ENCODE measurements at places on chromosomes 6 and 20.

DNA sequence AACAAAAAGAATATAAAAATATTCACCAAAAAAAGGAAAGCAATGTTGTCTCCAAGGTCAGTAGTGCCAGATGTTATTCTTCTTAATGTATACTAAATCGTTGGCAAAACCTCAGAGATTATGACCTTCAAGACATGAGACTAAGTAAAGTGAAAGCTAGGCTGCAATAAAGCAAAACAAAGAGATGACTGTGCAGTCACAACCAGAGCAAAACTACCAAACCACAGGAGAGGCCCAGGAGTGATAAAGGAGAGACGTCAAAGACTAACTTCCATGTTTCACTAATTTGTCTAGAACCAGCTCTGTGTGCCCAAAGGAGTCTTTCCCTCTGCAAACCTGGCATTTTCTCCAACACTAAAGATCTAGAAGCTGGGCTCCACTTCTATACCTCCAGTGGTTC lies 155.9 kb upstream of the POU3F2 start:
- DNase-seq, result no peak

DNA sequence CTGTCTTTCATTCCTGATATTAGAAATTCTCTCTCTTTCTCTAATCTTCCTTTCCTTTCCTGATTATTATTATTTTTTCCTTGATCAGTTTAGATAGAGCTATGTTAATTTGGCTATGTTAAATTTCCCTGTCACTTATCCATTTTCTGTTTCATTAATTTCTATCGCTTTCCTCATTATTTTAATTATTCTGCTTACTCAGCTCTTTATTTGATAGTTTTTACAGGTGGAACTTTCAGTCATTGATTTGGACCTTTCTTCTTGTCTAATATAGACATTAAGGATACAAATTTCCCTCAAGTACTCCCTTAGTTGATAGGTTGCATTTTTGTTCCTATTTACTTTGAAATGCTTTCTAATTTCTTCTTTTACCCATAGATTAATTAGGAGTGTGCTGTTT lies 442.3 kb downstream of the CDH26 start:
- DNase-seq, result no peak

DNA sequence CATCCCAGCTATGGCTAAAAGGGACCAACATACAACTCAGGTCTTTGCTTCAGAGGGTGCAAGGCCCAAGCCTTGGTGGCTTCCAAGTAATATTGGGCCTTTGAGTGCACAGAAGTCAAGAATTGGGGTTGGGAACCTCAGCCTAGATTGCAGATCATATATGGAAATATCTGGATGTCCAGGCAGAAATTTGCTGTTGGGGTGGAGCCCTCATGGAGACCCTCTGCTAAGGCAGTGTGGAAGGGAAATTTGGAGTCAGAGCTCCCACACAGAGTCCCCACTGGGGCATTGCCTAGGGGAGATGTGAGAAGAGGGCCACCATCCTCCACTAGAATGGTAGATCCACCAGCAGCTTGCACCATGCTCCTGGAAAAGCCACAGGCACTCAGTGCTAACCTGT lies 123.5 kb downstream of the PRL start:
- no peak for DNase-seq

- DNase-seq, result no peak
Observed at GRCh38 chr6:28393912-28394662, 5.5 kb downstream of the ZSCAN12 start.

GRCh38 chr20:25148181-25148981 lies 47.1 kb upstream of the ENTPD6 start:
- DNase-seq, result peak; percentile 79

DNA sequence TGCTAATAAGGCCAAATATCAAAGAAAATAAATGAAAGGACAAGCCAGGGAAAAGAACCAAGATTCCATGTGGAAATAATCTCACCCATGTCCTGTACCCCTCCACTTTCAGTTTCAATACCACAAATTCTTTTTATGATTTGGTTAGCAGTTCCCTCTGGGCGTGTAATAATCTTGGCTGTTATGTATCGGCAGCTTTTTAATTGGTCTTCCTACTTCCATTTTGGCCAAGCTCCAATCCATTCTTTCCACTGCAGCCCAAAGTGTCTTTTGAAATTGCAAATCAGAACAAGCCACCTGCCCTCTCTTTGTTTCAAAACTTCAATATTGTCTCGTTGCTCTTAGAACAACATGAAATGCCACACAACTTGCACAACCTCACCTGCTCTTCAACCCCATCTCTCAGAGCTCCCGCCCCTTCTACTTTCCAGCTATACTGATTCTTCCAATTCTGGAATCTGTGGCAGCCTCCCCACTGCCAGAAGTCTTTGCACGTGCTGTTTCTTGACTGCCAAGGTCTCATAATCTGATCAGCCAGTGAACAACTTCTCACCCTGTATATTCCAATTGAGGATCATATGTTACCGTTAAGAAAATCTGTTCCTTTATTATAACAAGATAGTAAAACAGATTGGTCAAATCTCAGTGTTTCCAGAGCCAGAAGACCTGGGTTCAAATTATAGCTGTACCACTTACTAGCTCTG lies 354.5 kb downstream of the CBLN4 start:
- DNase-seq, result no peak

- DNase-seq, result no peak
Observed at GRCh38 chr20:53038299-53038698, 66.1 kb downstream of the TSHZ2 start.

DNA sequence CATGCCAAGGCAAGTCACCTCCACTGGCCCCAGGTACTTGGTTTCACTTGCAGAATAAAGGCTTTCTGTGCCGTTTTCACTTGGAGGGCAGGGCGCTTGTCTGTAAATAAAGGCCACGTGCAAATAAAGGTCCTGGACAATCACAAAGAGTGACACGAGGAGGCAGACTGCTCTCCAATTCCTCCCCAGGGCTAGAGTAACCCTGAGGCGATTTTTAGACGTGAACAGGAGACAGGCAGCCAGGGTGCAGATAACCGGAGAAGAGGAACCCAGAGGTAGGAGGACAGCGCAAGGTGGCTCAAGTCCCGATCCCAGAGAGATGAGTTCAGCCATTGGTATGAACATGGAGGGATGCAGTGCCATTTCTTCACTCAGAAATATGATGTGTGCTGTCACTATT lies 327.4 kb downstream of the KIF16B start:
- no peak for DNase-seq

- DNase-seq, result no peak
Observed at GRCh38 chr6:44073612-44074438, 53.4 kb downstream of the MRPL14 start.

DNA sequence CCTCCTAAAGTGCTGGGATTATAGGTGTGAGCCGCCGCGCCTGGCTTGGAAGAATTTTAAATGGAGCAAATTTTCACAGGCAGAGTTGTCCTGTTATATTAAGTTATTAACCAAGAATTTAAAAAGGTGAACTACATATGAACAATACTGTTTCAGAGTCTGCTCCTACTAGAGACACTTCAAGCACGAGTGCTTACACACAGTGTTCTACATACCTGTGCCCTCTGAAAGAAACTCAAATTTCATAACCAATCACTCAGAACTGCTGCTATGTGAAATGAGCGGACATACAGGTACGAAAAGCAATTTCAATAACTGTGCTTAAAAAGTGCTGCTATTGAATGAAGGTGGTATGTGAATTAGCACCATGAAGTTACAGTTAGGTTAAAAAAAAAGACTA lies 262.0 kb downstream of the SYNE1 start:
- no peak for DNase-seq

- no peak for DNase-seq
Observed at GRCh38 chr6:168908166-168908565, 345.5 kb downstream of the THBS2 start.

DNA sequence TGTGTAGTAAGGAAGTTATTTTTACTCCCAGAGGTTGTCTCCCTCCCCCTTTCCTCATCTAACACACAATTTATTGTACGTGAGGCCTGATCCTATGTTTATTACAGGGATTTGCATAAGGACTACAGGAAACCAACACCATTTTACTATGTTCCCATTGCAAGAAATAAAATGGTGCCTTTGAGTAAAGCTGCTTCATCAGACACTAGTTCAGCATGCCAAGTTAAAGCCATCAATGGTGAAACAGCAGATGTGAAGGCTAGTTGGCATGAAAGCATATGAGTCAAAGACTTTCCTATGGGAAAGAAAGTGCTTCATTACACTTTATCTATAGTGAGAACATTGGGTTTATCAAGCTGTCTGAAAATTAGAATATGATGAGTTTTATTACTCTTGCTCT lies 543.0 kb downstream of the GRIK2 start:
- DNase-seq, result no peak

DNA sequence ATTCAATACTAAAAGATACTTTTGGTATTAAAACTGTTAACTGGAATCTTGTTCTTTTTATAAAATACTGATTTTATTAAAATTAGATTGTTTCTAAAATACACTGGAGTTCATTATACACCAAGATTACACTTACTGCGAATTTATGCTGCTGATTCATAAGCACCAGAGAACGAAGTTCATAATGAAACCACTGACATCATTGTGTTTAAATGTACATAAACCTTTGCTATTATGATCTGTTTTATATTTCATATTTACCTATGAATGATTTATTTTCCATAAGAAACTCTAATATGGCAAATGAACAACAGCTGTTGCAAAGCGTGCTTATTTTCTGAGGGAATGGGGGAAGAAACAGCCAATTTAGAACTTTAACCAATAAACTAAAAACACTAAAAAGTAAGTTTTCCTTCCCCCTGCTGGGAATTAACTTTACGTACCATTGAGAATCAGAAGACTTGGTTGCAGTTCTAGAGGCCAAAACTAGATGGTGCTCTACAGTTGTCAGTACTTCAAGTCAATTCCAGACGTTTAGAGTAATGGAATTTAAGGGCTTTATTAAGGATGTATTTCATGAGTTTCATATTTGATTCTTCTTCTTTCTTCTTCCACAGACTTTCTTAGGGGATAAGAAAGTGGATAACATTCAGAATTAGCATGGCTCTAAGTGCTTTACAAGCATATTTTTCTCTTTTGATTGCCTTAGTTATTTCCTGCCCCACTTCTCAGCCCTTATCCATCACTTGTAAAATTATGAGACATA lies 30.8 kb upstream of the COL19A1 start:
- no peak for DNase-seq

DNA sequence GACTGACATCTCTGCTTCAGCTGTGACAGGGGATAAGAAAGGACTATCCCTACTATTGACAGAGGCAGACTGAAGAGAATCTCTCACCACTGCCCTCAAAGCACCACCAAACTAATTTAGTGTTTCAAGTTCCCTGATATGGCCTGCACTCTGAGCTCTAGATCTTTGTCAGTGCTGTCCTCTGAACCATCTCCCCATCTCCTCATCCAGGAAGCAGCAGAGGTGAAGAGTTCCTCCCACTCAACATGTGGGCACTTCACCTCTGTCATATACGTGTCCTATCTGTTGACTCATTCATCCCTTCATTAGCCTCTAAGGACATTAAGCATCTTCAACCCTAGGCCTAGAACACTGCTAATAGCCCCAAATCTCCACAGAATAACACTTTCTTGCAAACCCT lies 14.1 kb downstream of the FAM210B start:
- no peak for DNase-seq

GRCh38 chr6:25350573-25350972 lies 71.4 kb downstream of the CARMIL1 start:
- no peak for DNase-seq

DNA sequence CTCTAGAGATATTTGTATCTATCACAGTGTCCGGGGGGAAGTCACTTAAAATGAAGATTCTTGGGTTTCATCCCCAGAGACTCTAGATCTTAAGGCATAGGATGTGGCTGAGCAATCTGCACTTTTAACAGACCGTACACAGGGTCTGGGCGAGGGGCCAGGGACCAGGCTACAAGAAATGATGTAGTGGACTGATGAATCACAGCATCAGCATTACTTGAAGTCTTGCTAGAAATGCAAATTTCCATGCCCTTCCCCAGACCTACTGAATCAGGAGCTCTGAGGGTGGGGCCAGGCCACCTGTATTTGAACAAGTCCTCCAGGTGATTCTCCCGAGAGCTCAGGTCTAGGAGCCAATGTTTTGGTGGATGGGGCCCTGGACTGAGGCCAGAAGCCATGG lies 168.4 kb downstream of the DOK5 start:
- no peak for DNase-seq

DNA sequence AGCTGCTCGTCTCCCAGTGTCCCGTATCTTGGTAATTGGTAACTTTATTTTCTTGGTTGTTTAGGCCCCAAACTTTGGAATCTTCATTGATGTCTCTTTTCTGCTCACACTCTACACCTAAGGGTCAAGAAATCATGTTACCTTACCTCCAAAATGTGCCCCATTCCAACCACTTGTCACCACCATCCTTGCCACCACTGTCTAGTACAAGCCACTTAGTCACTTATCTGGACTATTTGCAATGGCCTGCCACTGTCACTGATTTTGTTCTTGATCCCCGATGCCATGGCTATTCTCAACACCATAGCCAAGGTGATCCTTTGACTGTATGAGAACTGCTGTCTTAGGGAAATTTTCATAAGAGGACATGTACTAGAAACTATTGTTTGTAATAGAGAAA lies 46.0 kb upstream of the SLC22A16 start:
- DNase-seq, result no peak

- DNase-seq, result no peak
Observed at GRCh38 chr20:62476056-62476838, 452 bp upstream of the GATA5 start.

GRCh38 chr20:63471717-63471980 lies 806 bp downstream of the KCNQ2 start:
- DNase-seq, result no peak

- no peak for DNase-seq
Observed at GRCh38 chr20:62557999-62558408, 82.2 kb upstream of the GATA5 start.

GRCh38 chr6:112176175-112176574 lies 78.2 kb downstream of the LAMA4 start:
- no peak for DNase-seq

- no peak for DNase-seq
Observed at GRCh38 chr20:10306440-10307358, 88.1 kb downstream of the SNAP25 start.

GRCh38 chr6:16339265-16339587 lies 100.8 kb downstream of the GMPR start:
- no peak for DNase-seq

DNA sequence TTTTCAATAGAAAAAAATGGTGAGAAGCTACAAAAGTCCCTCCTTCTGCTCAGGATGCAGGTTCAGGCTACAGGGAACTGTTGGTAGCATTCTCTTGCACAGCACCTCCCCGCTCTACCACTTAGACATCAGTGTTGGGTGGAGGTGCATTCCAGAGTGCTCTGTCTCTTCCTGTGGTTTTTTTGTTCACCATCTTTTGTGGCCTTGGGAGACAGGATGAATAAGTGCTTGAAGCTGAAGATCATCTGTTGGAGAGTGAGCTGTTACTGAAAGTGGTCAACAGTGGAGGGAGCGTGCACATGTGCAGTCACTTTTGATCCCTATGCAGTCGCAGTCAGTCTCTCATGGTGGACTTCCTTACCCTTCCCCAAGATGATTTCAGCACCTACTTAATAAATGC lies 16.6 kb upstream of the BTBD3 start:
- no peak for DNase-seq

GRCh38 chr6:52503323-52503747 lies 73.5 kb downstream of the TRAM2 start:
- DNase-seq, result no peak

GRCh38 chr6:744666-745353 lies 51.9 kb upstream of the EXOC2 start:
- no peak for DNase-seq

GRCh38 chr6:141443032-141443431 lies 689.7 kb upstream of the GJE1 start:
- no peak for DNase-seq
